T-cell (primary cell): ENCODE measurements at places on chromosomes 13 and 19. TPM values are rescaled to one million over a fixed set of nuclear protein-coding genes. Genes with fewer than 3 reads are reported as not detected.

The TEX29 gene
- not detected for total RNA-seq

The PLPPR3 gene
- 0.26 TPM for total RNA-seq

The SOX1 gene
- total RNA-seq: not detected

The SCN1B gene
- total RNA-seq: 4.1 TPM

The CEACAM3 gene
- not detected for total RNA-seq

The P2RY11 gene
- total RNA-seq: 58.8 TPM

The ZNF562 gene
- total RNA-seq: 13.8 TPM

The KCNRG gene
- total RNA-seq: 0.75 TPM

The PSG1 gene
- not detected for total RNA-seq

GRCh38 chr13:78700121-78700910, 41.4 kb upstream of the OBI1 start:
- no peak overlapping the region for H3K27ac ChIP-seq
- H3K36me3 ChIP-seq: no peaks in the 10 kb centered on the region
- H3K4me3 ChIP-seq: no peak overlapping the region
- peaks cover 3% of the 10 kb centered on the region for H3K27me3 ChIP-seq
- H3K4me1 ChIP-seq: no peaks in the 10 kb centered on the region

GRCh38 chr13:85108356-85108755, 690.9 kb downstream of the SLITRK6 start:
- H3K36me3 ChIP-seq: no peaks in the 10 kb centered on the region
- no peak overlapping the region for H3K4me3 ChIP-seq
- no peaks in the 10 kb centered on the region for H3K27me3 ChIP-seq
- no peaks in the 10 kb centered on the region for H3K4me1 ChIP-seq
- DNase-seq: no peak
- H3K27ac ChIP-seq: no peak overlapping the region

DNA sequence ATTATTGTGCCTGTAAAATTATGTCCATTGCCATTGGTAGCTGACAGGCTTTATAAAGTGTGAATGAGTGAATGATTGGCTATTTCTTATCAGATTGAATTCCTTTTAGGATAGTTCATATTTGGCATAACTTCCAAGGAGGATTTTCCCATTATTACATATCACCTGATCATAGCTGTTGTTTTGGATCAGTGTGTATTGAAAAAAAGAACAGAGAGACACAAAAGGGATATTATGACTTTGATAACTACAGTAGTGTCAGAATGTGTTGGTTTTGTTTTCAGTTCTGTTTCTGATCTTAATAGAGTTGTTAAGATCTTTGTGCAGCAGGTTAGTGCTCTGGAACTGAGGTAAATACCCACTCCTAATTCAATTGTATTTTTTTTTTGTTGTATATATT, 103.8 kb downstream of the LRCH1 start:
- DNase-seq: no peak
- peaks cover 14% of the 10 kb centered on the region for H3K4me1 ChIP-seq
- H3K27ac ChIP-seq: no peak overlapping the region

DNA sequence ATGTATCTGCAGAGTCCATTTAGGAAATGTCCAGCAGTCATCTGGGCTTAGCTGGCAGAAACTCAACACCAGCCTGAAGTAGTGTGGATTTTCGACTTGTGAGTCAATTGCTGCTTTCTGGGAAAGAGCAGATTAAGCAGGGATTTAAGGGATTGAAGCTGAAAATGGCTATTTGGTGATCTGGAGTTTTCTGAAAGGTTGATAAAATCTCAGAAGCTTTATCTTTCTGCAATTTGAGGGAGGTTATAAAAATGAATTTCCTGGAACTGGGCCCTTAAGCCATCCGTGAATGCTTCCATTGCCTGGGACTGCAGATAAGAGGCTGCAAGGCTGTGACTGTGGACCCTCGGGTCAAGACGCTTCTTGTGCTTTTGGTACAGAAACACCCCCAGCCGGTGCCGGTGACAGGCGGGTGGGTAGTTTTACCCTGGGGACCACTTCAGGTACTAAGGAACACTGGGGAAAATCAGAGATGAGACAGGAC, 61.5 kb downstream of the COL4A1 start:
- no peaks in the 10 kb centered on the region for H3K36me3 ChIP-seq
- no peaks in the 10 kb centered on the region for H3K27me3 ChIP-seq
- H3K4me1 ChIP-seq: no peaks in the 10 kb centered on the region
- no peak for DNase-seq
- H3K4me3 ChIP-seq: no peak overlapping the region
- no peak overlapping the region for H3K27ac ChIP-seq

GRCh38 chr13:43838909-43839308, 40.6 kb downstream of the CCDC122 start:
- H3K27ac ChIP-seq: no peak overlapping the region
- no peak overlapping the region for H3K4me3 ChIP-seq
- H3K4me1 ChIP-seq: no peaks in the 10 kb centered on the region
- no peak for DNase-seq
- H3K36me3 ChIP-seq: no peaks in the 10 kb centered on the region

- no peaks in the 10 kb centered on the region for H3K4me1 ChIP-seq
- no peak overlapping the region for H3K4me3 ChIP-seq
- no peak for DNase-seq
- H3K36me3 ChIP-seq: no peaks in the 10 kb centered on the region
- peaks cover 40% of the 10 kb centered on the region for H3K27me3 ChIP-seq
Observed at GRCh38 chr19:53971673-53972072, 8.9 kb downstream of the CACNG8 start.

- no peaks in the 10 kb centered on the region for H3K4me1 ChIP-seq
- H3K27ac ChIP-seq: no peak overlapping the region
- H3K36me3 ChIP-seq: no peaks in the 10 kb centered on the region
- H3K4me3 ChIP-seq: no peak overlapping the region
- H3K27me3 ChIP-seq: no peaks in the 10 kb centered on the region
Observed at GRCh38 chr13:33524086-33524485, 238.5 kb upstream of the STARD13 start.

DNA sequence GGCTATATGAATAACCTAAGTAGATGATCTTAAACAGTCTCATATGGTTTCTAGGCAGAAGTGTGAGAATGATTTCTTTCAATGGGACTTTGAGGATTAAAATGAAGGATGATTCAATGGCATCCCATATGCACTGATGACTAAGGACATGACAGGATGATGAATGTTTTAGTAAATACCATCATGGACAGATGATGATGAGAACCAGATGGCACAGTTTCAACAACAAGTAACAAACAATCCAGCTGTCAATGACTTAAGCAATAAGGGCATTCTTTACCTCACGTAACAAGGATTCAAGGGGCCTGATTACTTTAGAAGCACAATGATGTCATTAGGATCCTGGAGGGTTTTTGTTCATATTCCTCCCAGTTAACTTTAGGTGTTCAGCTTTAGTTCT, 2678.4 kb downstream of the PCDH9 start:
- H3K4me3 ChIP-seq: no peak overlapping the region
- H3K27me3 ChIP-seq: no peaks in the 10 kb centered on the region
- no peaks in the 10 kb centered on the region for H3K36me3 ChIP-seq
